Left ventricle myocardium superior (tissue), 1 donor: ENCODE measurements at places on chromosomes 4 and X. TPM values are rescaled to one million over a fixed set of nuclear protein-coding genes. Genes with fewer than 3 reads are reported as not detected.

GRCh38 chrX:138875472-138875871 is 164.0 kb upstream of the FGF13 start:
- no peak for DNase-seq

GRCh38 chrX:8627796-8628195 is 104.1 kb downstream of the ANOS1 start:
- DNase-seq, result no peak

DNA sequence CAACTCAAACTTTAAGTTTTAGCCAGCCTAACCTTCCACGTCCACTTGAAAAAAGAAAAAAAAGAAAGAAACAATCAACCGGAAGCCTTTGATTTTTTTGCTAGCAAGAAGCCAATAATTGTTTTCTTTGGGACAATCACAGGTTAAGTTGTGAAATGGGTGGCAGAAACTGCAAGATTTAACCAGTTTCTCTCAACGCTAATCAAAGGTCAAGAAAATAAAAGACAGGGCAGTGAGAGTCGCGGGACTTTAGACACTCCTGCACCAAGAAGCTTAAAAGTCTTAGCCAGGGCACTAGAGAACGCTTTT is 1.0 kb downstream of the ACSL1 start:
- DNase-seq, result no peak

- DNase-seq, result no peak
These were observed 51.7 kb downstream of the GASK1B start for GRCh38 chr4:158121161-158121579.

GRCh38 chrX:69305333-69306062 is 140.2 kb upstream of the PJA1 start:
- no peak for DNase-seq

The HERC5 gene
- total RNA-seq, result 2.0 TPM

The NEUROG2 gene
- total RNA-seq, result not detected

The LRRC66 gene
- total RNA-seq, result 0.27 TPM
